Immature natural killer cell (primary cell): ENCODE measurements at places on chromosomes 3 and 15. TPM values are rescaled to one million over a fixed set of nuclear protein-coding genes. Genes with fewer than 3 reads are reported as not detected.
A peak's percentile ranks its signal among the peaks of the same experiment; 100 is the strongest.

Gene NRROS
- polyA plus RNA-seq = 14.1 TPM

DNA sequence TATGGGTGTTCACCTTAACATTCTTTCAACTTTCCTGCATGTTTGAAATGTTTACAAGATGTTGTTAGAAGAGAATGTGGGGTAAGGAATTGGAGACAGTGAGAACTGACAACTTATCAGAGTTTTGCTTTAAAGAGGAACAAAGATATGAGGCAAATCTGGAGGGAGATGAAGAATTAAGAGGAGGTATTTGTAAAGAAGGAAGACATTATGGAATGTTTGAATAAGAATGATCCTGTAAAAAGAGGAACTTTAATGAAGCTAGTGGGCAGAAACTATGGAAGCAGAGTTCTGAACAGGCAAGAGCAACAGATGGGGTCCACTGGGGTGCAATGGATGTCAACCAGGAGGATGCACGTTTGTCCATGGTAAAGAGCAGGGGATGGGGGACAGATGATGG lies 27.7 kb downstream of the PLD1 start:
- no peak for DNase-seq
- H3K36me3 ChIP-seq = peaks cover 4% of the 10 kb centered on the region
- no peak overlapping the region for H3K27ac ChIP-seq
- no peaks in the 10 kb centered on the region for H3K4me1 ChIP-seq

Gene AQP9
- not detected for polyA plus RNA-seq

DNA sequence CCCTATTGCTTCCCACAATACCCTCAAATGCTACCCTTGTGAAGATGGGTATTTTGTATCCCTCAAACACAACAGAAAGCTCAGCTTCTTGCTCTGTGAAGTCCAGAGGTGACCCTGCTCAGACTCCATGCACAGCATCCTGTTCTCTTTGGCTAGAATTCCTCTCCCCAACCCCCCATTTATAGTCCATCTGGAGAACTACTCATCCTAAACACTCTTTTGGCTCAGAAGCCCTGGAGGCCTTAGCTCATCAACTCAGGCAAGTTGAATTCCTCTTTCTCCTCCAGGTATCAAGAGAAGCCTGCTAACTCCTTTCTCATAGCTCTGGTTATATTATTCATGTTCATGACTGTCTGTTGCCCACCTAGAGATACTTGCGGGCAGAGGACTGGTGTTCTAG lies 18.3 kb upstream of the GASK1A start:
- H3K4me3 ChIP-seq = no peak overlapping the region
- no peaks in the 10 kb centered on the region for H3K4me1 ChIP-seq
- H3K27ac ChIP-seq = no peak overlapping the region
- no peaks in the 10 kb centered on the region for H3K36me3 ChIP-seq

- H3K4me1 ChIP-seq = no peaks in the 10 kb centered on the region
- no peak overlapping the region for H3K27ac ChIP-seq
- no peak overlapping the region for H3K4me3 ChIP-seq
- DNase-seq = no peak
Observed at GRCh38 chr15:83694015-83694414, 40.1 kb downstream of the ADAMTSL3 start.

- no peak overlapping the region for H3K4me3 ChIP-seq
- no peaks in the 10 kb centered on the region for H3K36me3 ChIP-seq
- no peak for DNase-seq
- no peak overlapping the region for H3K27ac ChIP-seq
- no peaks in the 10 kb centered on the region for H3K4me1 ChIP-seq
Observed at GRCh38 chr3:174681784-174682183, 177.3 kb upstream of the NAALADL2 start.

Gene SERINC4
- 0.72 TPM for polyA plus RNA-seq

Gene IL17RB
- polyA plus RNA-seq = not detected

GRCh38 chr15:75523011-75523410 lies 56.1 kb downstream of the PTPN9 start:
- peaks cover 2% of the 10 kb centered on the region for H3K4me1 ChIP-seq
- H3K27me3 ChIP-seq = no peaks in the 10 kb centered on the region

GRCh38 chr3:14991151-14991742 lies 43.9 kb downstream of the NR2C2 start:
- DNase-seq = no peak
- H3K4me3 ChIP-seq = no peak overlapping the region
- H3K27me3 ChIP-seq = no peaks in the 10 kb centered on the region
- H3K36me3 ChIP-seq = no peaks in the 10 kb centered on the region
- H3K4me1 ChIP-seq = peaks cover 87% of the 10 kb centered on the region
- peak overlapping the region; percentile 58 for H3K27ac ChIP-seq

DNA sequence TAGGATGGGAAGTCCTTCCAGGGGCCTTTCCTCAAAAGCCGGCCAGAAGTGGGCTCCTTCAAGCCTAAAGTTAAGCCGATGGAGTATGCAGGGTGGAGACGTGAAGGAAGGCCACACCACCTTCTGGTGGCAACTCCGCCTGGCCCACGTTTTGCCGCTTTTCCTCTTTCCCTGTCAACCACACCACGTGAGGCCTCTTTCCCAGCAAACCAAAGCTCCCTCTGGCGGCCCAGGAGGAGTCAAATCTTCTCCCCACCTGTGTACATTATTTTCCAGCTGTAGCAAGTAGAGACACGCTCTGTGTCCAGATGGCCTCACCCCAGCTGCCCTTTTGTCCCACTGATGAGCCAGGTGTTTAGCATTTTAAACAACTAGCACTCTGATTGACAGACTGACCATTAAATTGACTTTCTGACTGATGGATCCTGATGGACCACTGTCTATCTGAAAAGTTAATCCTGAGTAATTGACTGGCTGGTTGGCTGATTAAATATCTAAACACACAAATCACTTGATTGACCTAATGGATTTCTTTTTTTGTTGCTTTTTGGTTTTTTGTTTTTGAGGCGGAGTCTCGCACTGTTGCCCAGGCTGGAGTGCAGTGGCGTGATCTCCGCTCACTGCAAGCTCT lies 59.6 kb upstream of the ZBTB38 start:
- no peaks in the 10 kb centered on the region for H3K27me3 ChIP-seq
- no peak for DNase-seq
- H3K4me3 ChIP-seq = no peak overlapping the region
- H3K36me3 ChIP-seq = no peaks in the 10 kb centered on the region
- H3K27ac ChIP-seq = no peak overlapping the region

DNA sequence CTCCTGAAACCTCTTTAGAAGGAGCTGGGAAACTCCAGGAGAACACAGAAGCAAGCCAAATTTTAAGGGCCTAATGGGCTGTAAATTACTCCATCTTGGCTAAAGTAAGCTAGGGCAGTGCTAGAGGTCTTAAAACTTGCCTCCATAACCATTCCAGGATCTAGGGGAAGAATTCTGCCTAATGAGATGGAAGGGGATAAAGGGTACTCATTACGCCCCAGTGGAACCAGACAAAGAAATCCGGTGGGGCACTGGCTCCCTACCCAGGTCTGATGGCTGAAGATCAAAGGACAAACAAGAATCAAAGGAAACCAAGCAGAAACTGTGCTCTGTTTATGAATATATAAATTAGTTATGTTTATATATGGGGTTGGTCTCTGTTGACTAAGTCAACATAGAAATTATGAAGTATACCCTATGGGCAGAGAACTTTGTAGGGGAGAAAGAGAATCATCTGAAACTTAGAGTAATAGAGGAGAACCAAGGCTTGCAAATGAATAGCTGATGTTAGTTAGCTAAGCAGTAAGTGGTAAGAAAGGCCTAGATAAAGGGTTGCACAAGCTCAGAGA lies 57.8 kb downstream of the NCEH1 start:
- no peak overlapping the region for H3K4me3 ChIP-seq
- DNase-seq = no peak
- peaks cover 21% of the 10 kb centered on the region for H3K4me1 ChIP-seq
- peak overlapping the region; percentile 82 for H3K27ac ChIP-seq

Gene VEPH1
- not detected for polyA plus RNA-seq

Gene SLC28A2
- not detected for polyA plus RNA-seq

Gene ARGFX
- not detected for polyA plus RNA-seq

DNA sequence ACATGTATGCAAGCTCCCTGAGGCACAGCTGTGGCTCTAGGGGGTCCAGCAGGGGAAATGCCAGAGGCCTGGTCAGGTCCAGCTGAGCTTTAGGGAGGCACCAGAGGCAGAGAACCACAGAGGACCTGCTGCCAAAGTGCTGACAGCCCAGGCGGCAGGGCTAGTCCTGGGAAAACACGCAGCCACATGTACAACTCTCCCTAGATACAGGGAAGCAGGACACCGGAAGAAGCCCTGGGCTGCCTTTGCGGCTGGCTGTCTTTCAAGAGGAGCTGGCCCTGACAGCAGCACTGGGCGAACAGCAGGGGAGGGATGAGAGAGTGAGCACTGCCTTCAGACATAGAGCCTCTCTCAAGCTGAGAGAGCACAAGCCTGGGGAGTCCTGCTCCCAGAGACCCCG lies 40.7 kb downstream of the RFT1 start:
- no peak for DNase-seq
- no peaks in the 10 kb centered on the region for H3K4me1 ChIP-seq
- H3K27ac ChIP-seq = no peak overlapping the region

DNA sequence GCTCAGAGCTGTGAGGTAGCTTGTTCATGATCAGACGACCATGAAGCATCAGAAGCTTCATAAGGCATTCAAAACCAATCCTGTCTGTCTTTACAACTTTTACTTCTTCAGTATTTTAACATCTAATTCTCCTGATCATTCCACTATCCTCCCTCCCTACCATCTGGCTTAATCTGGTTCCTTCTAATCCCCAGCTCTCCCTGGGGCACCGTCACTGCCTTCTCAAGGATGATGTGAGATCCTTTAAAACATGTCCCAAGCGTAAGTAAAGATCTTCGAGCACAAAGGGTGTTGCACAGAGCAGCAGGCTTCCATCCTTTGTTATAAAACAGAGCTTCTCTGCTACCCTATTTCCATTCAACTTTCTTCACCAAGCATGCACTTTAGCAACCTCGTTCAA lies 362.7 kb upstream of the ARRDC4 start:
- H3K36me3 ChIP-seq = no peaks in the 10 kb centered on the region
- peaks cover 2% of the 10 kb centered on the region for H3K27me3 ChIP-seq
- H3K27ac ChIP-seq = no peak overlapping the region
- no peak for DNase-seq

DNA sequence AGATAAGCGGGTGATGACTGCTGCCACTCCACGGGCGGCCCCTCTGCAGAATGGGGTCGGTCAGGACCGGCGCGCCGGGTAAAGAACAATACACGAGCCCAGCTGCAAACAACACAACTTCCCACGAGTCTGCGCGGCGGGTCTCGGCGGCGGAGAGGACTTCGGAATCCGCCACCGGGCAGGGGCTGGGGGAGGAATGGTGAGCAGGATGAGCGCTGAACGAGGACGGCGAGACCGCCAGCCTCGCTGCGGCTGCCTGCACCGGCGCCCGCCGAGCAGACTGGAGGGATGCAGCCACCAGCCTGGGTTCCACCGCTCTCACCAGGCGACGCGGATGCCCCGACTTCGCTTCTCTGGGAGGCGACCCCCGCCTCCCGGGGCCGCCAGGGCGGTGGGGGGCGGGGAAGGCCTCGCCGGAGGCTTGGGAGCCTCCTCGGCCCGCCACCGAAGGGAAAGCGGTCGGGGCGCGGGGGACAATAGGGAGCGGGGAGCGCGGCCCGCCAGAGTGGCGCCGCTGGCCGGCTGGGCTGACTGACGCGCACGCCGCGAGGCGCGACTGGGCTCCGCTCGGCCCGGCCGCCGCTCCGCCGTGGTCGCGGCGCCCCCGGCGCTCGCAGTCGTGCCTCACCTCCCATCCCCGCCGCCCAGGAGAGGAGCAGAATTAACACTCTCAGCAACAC lies 515 bp downstream of the ADAM10 start:
- H3K4me3 ChIP-seq = peak overlapping the region; percentile 99
- DNase-seq = peak; percentile 47
- peaks cover 58% of the 10 kb centered on the region for H3K4me1 ChIP-seq
- peaks cover 4% of the 10 kb centered on the region for H3K27me3 ChIP-seq
- peak overlapping the region; percentile 96 for H3K27ac ChIP-seq

- H3K36me3 ChIP-seq = peaks cover 40% of the 10 kb centered on the region
- H3K27me3 ChIP-seq = peaks cover 1% of the 10 kb centered on the region
- peaks cover 25% of the 10 kb centered on the region for H3K4me1 ChIP-seq
- no peak overlapping the region for H3K27ac ChIP-seq
Observed at GRCh38 chr3:45499529-45499928, 95.0 kb upstream of the LIMD1 start.

Gene OR4F15
- polyA plus RNA-seq = not detected
